ENCODE measurements at places on chromosomes 6 and 20.

DNA sequence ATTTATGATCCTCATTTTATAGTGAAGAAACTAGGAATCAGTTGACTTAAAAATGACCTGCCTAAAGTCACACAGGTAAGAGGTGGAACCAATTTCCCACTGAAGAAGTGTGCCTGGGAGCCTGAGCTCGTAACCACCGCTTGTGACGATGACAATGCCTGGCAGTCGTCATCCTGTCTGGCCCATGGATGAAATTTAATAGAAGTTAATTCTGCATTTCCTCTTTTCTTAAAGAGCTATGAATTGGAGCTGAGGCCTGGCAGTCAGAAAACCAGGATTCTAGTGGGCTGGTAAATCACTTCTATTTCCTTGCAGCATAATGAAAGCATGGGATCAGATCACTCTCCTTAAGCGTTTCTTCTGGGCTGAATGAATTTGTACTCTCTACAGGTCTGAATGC, 200.0 kb upstream of the SGK1 start:
- DNase-seq, result no peak

DNA sequence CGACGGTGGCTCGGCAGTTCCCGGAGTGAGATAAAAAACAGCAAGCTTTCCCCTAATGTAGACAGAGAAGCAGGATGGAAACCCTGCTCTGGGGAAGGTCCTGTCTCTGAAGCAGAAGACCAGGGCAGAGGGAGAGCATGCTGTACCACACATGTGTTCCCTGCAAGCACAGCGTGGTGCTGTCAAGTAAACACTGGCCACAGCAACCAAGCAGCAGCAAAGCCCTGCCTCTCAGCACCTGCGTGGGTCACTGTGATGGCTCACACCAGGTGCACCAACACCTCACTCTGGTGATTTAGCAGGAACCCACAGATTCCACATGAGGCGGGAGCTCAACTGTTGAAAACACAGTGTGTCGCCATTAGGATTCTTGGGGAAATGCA, 65.2 kb upstream of the TXNDC5 start:
- DNase-seq, result peak; percentile 29

DNA sequence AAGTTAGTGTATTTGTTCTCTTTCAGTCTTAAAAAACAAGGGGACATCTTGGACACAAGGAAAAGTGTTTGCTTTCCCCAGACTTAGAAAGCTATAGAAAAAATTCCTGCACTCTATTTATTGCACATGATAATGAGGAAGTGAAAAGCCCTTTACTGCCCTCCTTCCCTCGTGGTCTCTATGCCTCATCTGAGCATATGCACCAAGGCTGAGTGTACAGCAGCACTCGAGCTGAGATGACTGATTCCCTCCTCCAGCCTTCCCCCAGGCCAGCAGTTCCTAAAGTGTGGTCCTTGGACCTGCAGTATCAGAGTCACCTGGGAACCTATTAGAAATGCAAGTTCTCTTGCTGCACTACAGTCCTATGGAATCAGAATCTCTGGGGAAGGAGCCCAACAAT, 14.3 kb upstream of the LAMP5 start:
- peak; percentile 68 for DNase-seq

DNA sequence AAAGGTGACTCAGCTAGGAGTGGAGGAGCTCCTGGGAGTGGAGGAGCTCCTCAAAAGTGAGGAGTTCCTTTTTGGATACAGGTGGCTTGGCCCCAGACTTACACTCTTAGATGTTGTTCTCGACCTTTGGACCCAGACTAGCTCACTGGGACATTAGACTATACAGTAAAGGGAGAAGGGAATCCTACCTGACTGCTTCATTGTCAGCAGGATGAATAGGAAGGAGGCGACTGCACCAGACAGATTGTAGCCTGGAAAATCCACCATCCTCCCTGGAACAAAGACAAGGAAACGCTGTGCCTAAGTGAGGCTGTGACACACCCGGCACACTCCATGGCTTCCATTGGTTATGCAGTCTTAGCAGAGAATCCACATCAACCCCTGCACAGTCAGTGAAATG, at the start of gene BTNL2:
BTNL2 (minus strand) TSS at position 325 of the 400 bp plus-strand sequence; CDS start at position 267, 58 bp downstream.
- DNase-seq, result no peak

DNA sequence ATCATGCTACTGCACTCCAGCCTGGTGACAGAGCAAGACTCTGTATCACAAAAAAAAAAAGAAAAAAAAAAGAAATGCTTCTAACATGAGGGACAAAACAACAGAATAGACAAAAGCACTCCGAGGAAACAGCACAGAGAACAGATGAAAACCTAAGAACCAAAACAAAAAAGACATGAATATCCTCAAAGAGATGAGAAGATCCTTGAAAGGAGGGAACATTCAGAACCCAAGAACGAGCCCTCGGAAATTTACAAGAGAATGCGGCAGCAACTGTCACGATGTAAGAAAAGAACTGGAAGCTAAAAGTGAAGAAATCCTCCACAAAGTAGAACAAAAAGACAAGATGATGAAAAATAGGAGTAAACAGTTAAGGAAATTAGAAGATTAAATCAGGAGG, 21.2 kb downstream of the ADA start:
- no peak for DNase-seq

GRCh38 chr20:9460518-9460917, 53.9 kb upstream of the LAMP5 start:
- no peak for DNase-seq

DNA sequence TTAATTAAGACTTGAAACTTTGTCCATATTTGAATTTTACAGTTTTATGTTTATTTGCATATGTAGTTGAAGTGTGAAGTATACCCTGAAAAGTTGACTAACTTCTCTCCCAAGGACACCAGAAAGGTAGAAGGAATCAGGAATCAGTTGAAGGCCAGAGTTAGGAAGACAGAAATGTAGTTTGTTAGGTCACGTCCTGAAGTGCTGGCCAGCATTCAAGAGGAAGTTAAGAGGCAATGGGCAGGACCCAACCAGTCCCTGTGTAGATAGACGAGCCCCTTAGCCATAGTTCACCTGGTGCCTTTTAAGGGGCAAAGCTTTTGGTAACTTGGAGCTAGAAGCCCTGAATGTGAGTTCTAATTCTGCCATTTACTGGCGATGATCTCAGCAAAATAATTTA, 250.4 kb upstream of the KCNQ5 start:
- no peak for DNase-seq

DNA sequence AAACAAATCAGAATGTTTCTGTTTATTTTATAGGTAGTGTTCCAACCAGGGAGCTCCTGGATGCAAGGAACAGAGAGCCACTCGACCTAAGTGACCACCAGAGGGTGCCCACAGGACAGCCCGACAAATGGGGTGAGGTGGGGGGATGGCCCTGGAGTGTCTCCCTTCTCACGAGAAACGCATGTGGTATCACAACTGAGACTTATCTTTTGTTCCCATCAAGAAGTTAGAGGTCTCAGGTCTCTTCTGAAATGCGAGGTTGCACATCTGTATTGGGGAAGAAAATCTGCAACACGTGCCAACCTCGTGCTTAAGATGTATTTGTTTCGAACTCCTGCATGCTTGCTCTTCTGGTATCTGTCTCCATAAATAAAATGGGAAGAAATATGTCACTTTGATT, 104.0 kb downstream of the ISM1 start:
- DNase-seq, result no peak

DNA sequence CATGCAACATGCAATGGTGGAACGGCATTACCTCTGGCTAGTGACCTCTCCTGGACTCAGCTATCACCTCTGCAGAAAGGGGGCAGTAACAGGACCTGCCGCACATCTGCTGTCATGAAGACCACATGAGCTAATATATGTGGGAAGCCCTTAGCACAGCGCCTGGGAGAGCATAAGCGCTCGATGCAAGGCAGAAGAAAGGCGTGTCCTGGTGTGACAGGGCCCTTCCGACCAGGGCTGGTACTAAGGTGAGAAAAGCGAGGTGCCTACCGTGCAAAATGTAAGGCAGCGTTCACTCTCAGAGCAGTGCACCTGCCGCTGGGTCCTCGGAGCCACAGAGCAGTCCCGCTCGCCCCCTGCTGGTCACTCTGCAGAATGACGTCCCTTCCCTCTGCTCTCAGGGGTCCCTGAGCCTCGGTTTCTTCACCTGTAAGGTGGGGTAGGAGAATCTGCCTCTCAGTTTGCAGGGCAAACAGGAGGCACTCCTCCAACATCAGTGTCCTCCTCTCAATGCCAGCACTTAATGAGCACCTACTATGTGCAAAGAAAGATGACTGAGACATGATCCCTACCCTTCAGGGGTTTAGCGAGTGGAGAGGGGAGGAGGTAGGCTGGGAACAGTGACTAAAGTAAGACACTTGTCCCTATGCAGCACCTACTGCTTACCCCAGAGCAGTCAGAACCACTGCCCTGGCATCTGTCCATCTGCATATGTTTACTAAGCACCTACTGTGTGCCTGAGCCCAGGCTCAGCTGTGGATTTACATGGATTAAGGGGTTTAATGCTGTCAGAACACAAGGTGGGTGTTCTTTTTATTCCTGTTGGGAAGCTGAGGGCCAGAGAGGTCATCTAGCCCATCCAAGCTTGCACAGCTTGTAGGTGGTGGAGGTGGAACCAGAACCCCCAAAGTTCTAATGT, 41.1 kb upstream of the PTGIS start:
- DNase-seq, result no peak

GRCh38 chr20:13029687-13030375, 21.1 kb downstream of the SPTLC3 start:
- no peak for DNase-seq

GRCh38 chr6:20924911-20925543, 390.8 kb downstream of the CDKAL1 start:
- DNase-seq, result no peak

DNA sequence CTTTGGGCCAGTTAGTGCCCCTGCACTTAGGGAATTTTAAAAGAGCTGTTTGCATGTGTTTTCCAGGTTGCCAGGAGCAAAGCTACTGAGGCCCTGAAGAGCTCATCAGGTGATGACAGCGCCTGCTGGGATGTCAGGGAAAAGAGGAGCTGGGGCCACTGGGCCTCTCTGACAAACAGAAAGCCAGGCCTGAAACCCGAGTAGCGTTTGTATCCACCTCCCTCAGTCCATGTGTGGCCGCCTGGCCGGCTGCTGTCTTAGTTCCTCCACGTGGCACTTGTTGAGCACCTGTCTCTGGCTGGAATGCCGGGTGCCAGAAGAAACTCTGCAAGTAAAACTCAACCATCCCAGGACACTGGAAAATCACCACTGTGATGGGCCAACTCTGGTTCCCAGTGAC, 601.2 kb downstream of the CDH26 start:
- DNase-seq, result no peak

GRCh38 chr6:72182337-72183246, 296.2 kb downstream of the RIMS1 start:
- DNase-seq, result no peak

DNA sequence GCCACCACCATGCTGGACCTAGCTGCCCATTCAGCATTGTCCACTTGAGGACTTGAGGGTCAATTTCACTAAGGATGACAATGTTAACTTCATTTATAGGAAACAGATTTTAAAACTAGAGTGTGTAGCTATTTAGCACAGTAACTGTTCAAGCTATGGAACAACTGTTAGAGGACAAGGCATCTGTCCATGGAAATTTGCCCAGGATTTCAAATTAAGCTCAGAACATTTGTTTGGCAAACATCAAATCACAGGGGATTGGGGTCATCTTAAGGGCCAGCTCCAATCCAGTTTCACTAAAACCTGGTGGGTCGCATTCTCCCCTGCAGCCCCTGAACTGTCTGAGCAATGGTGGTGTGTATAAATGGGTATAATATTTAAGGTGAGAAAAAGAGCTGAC, 35.1 kb downstream of the PM20D2 start:
- DNase-seq, result no peak

DNA sequence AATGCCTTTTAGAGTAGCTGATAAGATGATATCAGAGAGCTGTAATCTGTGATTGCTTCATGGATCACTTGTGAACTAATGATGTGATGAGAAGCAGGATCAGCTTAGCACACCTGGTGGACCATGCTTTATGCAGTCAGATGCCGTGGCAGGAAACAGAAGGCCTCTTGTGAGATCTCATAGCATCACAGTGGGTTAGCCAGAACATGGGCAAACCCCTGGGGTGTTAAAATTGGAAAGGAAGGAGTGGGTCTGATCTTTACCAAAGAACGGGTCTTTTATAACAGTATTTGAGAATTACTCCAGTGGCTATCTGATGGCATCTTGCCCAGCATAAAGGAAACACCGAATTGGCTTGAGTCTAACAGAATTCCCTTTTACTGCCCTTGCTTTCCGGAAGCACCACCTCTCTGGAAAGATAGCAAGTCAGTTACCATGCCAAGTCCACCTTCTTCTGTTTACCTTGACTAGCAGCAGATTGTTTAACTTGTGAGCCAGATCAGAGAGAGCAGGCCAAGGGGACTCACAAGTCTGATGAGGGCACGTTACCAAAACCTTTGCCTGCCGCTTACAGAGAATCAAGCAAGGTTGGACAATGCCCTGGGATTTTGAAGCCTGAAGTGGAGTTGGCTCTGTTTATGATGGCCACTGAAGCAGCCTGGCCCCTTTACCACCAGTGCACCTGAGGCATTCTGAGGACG, 20.9 kb upstream of the SRF start:
- no peak for DNase-seq

GRCh38 chr6:119129148-119129967, 50.9 kb upstream of the FAM184A start:
- peak; percentile 81 for DNase-seq

DNA sequence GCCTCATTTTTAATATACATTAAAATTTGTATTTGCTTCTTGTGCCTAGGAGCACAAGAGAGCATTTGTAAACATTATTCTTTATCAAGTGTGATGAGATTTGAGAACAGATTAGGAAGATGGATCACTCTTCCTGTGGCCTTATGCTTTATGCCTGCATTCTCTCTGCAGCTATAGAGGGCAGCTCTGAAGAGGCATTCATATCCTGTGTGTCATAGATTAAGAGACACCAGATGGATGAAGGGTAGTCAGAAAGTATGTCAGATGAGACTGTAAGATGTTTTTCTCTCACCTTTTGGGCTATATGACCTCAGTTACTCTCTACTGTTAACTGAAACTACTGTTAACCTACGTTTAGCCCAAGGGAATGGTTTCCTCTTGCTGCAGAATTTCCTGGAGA, 61.4 kb downstream of the DNAH8 start:
- no peak for DNase-seq

DNA sequence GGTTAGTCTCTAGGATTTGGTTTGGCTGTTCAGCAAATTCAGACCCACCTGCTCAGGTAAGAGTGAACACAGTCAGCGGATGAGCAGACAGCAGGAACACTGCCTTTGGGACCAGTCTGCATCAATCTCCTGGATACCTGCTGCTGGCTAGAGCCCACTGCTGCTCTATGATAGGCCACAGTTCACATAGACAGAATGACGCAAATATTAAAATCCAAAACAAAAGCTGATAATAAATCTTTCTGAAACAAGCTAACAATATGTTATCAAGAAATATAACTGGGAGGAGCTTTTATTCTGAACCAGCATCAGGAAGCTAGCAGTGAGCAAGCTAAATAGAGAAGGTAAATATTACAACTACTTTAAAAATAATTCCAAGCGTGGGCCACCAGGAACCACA, at the start of gene TAAR1:
TAAR1 (minus strand) TSS at position 101 of the 400 bp plus-strand sequence. CDS start 13,179 bp downstream, outside the sequence.
- no peak for DNase-seq

All from pons (tissue), 1 donor.